Fibroblast of skin of right quadriceps (primary cell): ENCODE measurements at places on chromosomes 3 and 15.
A peak's percentile ranks its signal among the peaks of the same experiment; 100 is the strongest.

- DNase-seq, result no peak
Measured at GRCh38 chr15:74892313-74892712, 2.5 kb downstream of the MPI start.

DNA sequence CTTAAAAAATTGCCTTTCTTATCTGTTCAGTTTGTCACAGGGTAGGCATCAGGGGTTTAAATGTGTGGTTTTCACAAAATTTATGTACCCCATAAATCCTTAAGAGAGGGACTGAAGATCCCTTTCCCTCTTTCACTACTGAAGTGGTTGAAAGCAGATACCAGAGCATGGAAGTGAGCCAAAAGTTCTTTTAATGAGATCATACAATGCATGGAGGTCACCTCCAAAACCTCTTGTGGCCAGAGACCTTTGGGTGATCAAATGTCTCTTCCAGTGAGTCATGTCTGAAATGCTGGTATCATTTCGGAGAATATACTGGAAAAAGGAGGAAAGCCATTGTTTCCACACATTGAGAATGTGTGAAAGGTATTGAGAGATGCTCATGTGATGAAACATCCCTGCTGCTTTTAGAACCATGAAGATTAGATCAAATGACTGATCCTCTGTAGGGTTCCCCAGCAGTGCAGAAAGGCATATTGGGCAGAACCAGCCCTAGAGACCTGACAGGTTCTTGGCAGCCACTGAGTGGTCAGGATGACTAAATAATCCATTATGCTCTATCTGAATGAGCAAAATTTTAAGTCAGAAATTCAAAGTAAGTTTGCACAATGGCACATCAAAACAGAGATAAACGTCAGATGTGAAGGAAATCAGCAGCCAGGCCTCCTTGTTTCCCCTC lies 165.8 kb upstream of the SLC2A2 start:
- peak; percentile 85 for DNase-seq

DNA sequence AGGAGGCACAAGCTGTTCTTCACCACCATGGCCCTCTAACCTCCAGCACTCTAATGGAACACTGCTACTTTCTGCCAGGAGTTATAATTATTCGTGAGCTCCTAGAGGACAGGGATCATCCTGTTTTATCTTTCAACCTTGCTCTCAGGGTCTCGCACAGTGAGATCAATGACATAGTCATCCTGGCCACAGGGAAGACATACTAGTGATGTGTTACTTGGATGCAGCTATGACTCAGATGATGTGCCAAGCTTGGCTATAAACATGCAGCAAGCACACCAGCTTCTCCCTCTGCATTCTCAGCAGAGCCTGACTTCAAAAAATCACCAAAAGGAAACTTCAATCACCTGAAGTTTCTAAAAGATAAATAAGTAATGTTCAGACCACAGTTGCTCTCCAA lies 203.8 kb upstream of the HES1 start:
- peak; percentile 5 for DNase-seq

GRCh38 chr3:52076896-52077780 lies 20.8 kb upstream of the DUSP7 start:
- DNase-seq, result no peak

GRCh38 chr3:127482216-127483004 lies 108.1 kb downstream of the TPRA1 start:
- DNase-seq, result no peak

GRCh38 chr15:80154336-80154735 lies 1.5 kb downstream of the FAH start:
- no peak for DNase-seq
